NCI-H69 (cell line): ENCODE measurements at places on chromosomes 6 and 20.
A peak's percentile ranks its signal among the peaks of the same experiment; 100 is the strongest.

DNA sequence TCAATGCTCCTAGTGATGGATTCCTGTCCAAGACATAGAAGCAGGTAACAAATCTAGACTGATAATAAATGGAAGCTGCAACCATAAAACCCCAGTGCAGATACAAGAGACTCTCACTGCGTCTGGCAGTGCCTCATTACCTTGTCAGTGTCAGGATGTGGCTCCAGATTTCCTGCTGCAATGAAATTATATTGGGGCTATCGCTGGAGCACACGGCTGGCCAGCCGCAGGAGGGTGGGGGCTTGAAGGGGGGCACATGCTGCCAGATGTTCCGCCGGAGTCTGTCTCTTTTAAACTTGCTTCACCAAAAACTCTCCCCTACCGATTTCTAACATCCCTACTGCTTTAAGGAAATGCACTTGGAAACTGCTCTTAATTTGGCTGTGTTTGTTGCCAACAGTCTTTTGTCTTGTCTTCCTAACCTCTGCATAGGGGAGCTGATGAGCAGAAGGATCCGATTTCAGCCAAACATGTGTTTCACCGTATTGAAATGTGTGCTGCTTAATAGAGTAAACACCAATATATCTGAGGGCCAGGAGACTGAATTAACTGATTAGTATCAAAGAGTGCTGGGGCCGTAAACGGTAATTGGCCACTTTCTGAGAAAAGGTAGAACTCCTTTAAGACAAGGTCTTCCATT, 102.2 kb upstream of the EXOC2 start:
- peak; percentile 82 for DNase-seq

GRCh38 chr6:10235344-10235743, 179.5 kb downstream of the TFAP2A start:
- DNase-seq, result no peak

DNA sequence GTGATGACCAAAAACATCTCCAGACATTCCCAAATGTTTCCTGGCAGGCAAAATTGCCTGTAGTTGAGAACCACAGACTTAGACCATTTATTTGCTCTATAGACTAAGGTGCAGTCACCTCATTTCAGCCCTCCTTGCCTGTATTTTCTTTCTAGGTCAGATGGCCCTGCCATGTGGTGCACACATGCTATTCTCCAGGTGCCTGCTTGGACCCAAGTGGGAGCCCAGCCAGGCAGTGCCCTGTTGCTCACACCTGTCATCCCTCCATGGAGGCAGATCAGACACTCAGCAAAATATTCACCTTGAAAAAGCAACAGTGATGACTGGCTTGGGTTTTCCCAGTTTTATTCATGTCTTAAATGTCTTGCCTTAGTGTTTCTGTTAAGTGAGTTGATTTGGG, 311.4 kb downstream of the TFAP2C start:
- no peak for DNase-seq

DNA sequence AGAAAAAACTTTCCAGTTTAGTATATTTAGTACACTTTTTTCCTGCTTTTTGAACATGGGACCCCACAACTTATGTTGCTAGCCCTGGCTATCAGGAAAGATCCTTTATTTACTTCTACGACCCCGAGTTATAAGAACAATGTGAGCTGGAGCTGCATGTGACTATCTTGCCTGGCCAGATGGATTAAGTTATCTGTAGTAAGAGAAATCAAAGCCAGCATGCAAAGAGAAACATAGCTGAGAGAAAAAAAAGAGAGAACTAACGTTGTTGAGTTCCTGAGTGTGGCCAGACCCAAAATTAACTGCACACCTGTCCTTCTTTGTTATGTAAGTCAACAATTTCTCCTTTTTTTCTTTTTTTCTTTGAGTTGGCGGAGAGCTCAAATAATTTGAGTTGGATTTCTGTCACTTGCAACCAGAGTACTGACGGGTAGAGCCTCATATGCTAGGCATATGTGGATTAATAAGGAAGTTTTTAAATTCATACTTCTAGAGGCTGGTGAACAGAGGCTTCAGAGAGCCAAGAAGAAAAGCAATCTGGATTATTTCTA, 219.5 kb downstream of the HACE1 start:
- DNase-seq, result peak; percentile 10

- DNase-seq, result no peak
These were observed 15.7 kb downstream of the ATP9A start for GRCh38 chr20:51752343-51752951.

GRCh38 chr6:105821777-105822176, 264.4 kb upstream of the PRDM1 start:
- no peak for DNase-seq

DNA sequence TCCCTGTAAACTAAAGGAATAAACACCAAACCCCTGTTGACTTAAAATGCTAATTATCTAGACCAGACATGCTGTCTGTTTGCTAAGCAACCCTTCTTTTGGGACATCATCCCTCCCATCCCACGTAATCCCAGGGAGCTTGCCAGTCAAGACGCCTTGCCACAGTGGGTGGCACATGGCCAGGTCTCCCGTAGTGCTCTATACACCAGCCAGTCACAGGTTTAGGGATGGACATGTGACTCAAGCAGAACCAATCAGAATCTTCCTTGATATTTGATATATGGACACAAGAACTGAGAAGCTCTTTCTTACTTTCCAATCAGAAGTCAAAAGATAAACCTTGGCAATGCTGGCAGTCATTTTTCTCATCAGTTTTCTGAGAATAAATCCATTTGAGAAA, 60.0 kb downstream of the CNKSR3 start:
- DNase-seq, result peak; percentile 56

DNA sequence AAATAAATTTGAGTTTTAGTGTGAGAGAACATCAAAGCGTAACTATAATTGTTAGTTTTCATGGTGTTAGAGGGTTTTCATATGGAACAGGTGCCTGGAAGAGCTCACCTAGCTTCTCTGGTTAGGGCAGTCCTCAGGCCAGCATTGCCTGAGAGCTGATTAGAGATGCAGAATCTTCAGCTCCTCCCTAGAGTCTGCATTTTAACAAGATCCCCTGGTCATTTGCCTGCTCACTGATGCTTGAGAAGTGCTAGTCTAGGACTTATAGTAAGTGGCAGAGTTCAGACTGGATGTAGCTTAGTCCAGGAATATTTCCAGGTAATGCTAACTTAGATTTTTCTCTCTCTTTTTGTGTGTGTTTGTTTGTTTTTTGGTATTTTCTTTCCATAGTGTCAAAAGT, 21.7 kb upstream of the SMIM26 start:
- DNase-seq, result no peak

DNA sequence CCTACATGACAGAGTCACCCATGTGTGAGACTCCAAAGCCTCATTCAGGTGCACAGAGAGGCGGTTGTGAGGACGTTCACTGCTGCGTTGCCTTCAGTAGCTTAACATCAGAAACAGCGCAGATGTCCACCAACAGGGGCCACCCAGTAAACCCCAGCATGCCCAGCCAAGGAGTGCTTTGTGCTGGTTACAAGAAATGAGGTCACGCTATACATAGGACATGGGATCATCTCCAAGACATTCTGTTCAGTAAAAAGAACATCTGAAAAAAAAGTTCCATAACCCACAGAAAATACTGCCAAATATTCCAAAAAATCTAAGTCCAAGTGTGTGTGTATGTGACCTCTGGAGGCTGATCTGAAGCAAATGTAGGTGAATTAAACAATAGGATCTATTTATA, 16.0 kb downstream of the SLC52A3 start:
- no peak for DNase-seq

DNA sequence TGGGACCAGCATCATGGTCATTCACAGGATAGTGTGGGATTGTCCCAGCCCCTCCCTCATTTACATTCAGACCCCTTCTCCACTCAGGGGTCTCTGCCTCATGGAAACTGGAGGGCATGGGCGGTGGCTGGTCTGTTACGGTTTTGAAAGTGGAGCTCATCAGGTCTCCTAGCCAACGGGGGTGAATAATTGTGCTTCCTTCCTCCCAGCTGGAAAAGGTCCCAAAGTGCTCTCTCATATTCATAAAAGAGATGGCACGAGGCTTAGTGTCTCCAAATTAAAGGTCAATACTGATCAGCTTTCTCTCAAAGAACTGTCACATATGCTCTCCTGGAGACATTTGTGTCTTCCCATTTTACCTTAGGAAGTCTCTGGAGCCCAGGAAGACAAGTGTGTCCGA, 19.9 kb downstream of the JARID2 start:
- no peak for DNase-seq

DNA sequence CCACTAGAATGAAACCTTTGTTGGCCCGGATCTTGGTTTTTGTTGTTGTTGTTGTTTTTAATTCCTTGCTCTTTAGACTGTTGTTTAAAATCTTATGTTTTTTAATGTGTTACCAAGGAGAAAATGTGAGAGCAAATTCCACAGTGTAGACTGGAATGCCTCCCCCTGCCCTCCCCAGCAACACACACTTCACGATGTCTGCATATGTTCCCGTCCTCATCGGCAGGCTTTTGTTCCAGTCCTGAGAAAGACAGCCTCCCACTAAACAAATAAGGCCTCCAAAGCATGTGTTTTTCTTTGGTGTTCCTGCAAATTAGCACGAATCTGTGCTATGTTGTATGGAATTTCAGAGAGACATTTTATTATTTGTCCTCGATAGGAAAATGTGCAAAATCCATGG, 263.3 kb upstream of the QKI start:
- DNase-seq, result peak; percentile 28

- no peak for DNase-seq
These were observed 10.9 kb downstream of the IL20RA start for GRCh38 chr6:137033828-137034227.

DNA sequence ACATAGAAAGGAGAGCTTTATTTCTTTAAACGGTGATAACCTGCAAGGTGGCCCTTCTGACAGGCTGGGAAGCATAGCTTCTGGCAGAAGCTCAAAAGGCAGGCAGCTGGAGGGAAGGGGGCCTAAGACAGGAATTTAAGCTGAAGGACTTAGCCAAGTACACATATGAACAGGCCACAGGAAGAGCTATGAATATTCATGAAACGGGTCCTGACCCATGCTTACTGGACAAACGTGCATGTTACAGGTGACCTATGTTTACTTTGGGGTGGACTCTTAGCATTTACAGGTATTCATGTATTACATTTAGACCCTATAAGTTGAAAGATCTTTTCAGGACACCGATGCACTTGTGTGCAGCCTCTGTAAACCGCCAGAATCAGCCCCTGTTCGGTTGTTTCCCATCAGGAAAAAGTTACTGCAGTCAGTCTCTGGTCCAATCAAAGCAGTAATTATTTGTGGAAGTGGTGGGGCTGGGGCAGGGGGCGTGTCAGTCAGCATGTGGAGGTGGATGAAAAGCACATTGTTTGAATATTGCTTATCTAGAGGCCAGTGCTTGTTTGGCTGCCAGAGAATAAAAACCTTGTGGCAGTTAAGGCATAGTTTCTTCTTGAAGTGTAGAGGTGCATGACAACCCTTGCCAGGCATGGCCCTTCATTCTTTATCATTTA, 2.9 kb upstream of the GZF1 start:
- DNase-seq, result peak; percentile 26

DNA sequence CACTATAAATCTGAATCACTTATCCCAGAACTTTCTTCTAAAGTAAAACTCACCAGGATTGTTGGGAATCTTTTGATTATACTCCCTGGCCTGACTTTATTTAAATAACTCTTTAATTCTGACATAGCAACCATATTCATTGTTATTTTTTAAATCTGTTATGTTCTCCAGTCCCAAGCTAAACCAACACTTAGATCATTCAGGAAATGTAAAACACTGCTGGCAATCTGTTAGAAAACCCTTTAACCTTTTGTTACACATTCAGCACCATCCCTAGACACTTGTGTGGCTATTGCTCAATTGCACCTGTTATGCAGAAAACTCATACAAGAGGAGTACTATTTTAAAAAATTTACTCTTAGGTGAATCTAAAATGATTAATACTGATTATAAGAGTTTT, 101.8 kb upstream of the NHSL1 start:
- DNase-seq, result peak; percentile 18

DNA sequence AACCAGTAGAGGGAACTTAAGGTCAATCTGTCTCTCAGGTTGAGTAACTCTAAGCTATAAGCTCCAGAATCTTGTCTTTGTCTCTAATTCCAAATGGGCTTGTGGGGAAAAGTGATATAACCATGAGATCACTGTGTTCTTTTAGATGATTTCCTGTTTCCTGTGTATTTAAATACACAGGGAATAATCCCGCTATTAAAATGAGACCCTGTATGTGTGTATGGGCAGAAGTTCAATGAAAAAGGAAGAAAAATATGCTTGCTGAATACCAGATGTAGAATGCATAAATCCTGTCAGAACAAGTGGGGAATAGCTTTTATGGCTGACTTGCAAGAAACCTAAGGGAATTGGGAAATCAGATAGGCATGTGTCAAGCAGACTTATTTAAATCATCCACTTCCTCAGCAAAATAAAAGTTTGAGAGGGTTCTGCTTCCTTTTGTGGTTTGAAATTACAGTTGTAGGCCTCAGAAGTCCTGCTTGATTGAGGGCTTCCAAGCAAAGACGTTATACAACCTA, 164.7 kb upstream of the PDE7B start:
- no peak for DNase-seq

DNA sequence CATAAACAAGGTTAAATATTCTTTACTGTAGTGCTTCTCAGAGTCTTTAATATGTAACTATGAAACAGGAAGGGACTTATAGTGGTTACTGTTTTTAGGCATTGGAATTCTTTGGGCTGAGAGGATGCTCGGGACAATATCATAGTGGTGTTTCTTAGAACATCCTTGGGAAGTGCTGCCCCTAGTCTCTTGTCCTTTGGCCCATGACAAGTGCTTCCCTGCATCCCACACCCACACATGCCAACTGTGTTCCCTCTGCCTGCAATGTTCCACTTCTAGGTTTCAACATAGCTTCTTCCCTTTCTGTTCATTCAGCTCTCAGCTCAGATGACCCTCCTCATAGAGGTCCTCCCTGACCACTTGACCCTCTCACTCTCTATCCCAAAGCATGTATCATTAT, 37.6 kb downstream of the CFAP61 start:
- DNase-seq, result no peak

- peak; percentile 83 for DNase-seq
These were observed 17.6 kb upstream of the ENTPD6 start for GRCh38 chr20:25177890-25178321.

GRCh38 chr6:144266091-144266649, 19.0 kb upstream of the UTRN start:
- peak; percentile 9 for DNase-seq
